ENCODE measurements at places on chromosomes 7 and 10.
A peak's percentile ranks its signal among the peaks of the same experiment; 100 is the strongest.

GRCh38 chr7:78605119-78605518 is 806.5 kb downstream of the PHTF2 start:
- DNase-seq, result no peak

DNA sequence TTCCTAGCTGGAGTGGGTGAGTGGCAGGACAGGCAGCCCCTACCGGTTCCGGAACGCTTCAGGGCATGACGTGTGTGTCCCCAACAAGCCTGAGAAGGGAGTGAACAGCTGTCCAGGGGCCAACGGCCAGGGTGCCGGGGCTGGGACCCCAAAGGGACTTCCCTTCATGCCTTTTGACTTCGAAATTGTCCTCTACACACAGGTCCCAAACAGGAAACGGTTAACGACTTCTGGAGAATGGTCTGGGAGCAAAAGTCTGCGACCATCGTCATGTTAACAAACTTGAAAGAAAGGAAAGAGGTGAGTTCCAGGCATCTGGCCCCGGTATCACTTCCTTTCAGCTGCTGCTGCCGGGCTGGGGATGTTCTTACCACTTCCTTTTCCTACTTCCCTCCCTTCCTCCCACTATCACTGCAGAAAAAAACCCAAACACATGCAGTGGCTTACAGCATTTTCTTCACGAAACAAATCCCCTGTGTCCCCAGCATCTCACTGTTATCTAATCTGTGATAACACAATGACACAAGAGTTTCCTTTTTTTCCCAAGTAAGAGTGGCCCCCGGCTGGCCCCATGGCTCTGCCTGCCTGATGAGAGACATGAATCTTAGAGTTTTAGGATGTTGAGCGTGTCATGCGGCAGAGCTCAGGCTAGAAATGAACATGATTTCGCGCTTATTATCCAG is 63.2 kb downstream of the MKI67 start:
- peak; percentile 45 for DNase-seq

GRCh38 chr7:130228840-130229502 is 21.3 kb downstream of the SSMEM1 start:
- DNase-seq, result no peak

DNA sequence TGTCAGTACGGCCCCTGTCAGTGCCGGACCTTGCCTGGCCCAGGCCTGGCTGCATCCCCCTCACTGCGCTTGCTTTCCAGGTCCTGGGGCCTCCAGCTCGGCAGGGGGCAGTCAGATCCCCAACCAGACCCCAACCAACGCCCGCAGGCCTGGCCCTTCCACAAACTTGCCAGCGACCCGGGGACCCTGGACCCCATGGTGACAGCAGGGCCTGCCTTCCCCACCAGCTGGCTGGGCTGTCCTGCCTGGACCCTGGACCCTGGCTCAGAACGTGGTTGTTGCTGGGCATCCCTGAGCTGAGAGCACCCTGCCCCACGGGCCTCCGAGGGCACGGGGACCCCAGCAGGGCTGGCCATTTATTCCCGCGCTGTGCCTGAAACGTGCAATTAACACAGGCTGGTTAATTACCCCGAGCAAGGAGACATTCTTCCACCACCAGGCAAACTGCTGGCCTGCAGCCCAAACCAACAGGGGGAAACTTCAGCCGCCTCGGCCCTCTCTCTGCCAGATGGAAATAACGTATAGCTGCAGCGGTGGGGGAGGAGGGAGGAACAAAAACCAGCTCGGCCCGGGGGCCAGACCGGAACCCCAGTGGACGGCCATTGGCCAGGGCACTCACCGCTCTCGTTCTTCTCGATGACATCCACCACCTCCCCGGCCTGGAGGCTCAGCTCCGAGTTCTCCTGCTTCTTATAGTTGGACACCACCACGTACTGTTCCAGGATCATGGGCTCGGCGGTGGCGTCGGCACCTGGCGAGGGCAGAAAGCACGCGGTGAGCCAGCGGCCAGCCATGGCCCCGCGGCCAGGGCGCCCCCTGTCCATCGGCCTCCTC is 167.1 kb downstream of the NEURL1 start:
- no peak for DNase-seq

GRCh38 chr10:15155978-15156656 is 12.4 kb downstream of the NMT2 start:
- no peak for DNase-seq

DNA sequence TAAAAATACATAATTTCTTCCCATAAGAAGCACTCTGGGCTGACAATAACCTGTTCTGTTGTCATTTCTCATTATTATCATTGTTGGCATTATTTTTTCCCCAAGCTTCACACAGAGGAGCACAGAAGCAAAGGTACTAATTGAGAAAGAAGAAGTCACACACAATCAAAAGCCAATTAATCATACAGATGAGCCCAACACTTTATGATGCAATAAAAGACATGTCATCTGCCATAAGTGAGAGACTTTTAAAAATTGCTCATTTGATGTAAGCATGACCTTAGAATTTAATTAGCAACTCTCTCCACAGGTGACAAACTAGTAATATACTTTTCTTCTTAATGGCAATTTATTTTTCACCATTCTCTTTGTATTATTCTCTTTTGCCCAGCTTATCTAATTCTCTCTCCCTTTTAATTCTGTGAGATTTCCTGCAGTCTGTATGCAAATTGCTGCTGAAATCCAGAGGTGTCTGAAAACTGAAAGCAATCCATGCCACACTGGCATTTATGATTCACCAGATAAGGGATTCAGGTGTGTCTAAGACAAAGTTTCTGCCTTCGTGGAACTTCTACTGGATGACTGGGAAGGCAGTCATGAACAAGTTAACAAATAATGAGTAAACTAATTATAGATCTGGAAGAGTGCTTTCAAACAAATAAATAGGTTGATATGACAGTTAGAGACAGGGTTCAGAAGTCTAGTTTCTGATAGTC is 203.5 kb downstream of the CHCHD3 start:
- DNase-seq, result no peak

DNA sequence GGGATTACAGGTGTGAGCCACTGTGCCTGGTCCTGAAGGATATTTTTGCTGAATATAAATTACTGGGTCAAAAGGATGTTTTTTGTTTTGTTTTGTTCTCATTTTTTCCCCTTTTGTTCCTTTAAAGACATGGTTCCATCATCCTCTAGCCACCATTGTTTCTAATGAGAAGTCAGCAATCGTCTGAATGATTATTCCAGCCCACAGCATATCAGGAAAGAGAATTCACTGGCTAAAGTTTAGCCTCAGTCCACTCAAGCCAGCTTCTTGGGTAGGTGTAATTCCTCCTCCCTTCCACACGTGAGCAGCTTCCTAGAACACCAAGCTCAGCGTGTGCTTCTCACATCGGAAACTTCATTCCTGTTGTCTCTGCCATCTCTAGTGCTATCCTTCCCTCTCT is 112.8 kb upstream of the INSIG1 start:
- DNase-seq, result no peak
